Left lobe of liver (tissue), 2 donors: ENCODE measurements at places on chromosomes 5 and 9.

GRCh38 chr5:88507261-88507660, 238.6 kb upstream of the TMEM161B start:
- DNase-seq: no peak

- no peak for DNase-seq
Measured at GRCh38 chr9:37033682-37034304, at the start of gene PAX5. Gene PAX5, minus strand, starts transcription at chr9:37034268. Its CDS starts 237 bp downstream, at chr9:37034031.

- no peak for DNase-seq
Measured at GRCh38 chr5:65892801-65893200, 33.6 kb upstream of the ERBIN start.

DNA sequence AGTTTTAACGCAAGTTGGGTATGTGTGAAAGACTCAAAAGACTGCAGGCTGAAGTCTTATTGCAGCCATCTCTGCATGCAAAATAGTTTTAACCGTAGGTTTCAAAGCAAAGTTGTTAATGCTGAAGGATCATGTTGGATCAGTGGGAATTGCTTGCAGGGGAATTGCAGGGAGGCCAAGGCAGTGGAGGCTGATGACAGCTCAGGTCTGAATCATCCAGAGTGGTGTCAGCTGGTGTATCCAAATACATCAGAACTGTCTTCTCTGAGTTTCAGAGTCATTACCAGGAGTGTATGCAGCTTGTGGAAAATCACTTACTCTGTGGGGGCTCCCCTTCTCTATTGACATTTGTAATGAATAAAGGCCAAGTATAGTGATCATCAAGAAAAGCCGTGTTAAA, 435.7 kb downstream of the SH3GL2 start:
- no peak for DNase-seq

GRCh38 chr5:176450077-176450476, 1.9 kb downstream of the FAF2 start:
- no peak for DNase-seq

DNA sequence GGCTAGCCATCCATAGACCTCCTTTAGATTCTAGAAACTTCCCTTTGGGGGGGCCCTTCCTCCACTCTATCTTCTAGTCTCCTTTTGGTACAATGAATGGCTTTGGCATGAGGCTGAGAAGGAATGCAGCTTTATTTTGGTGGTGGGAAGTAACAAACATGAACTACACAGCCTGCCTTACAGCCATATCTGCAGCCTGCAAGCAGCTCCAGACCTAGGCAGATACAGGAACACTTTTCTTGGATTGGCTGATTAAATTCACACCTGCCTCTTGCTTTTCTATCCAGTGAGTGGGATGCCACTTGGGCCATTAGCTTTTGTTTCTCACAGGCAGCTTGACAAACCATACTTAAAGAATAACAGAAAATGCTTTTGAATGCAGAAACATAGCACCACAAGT, 28.2 kb downstream of the NR6A1 start:
- no peak for DNase-seq

DNA sequence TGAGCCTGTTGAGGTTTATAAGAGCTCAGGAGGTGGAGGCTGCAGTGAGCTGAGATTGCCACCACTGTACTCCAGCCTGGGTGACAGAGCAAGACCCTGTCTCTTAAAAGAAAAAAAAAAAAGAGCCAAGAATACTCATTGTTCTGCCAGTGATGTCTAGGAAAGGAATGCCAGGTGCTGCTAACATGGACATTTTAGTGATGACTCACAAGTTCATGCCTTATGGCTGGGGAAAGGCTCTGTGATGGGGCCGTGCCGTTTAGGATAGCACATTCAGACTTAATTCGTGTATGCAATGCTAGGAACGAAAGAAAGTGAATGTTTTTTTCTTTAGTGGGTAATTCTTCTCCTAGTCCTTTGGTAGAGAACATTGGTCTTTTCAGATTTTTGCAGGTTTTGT, 134.2 kb downstream of the ARHGAP26 start:
- no peak for DNase-seq

- DNase-seq: no peak
Measured at GRCh38 chr5:1192971-1193590, 8.3 kb upstream of the SLC6A19 start.

- no peak for DNase-seq
Measured at GRCh38 chr5:55856516-55857246, 5.5 kb downstream of the IL31RA start.

- no peak for DNase-seq
Measured at GRCh38 chr9:119934497-119934896, 565.3 kb upstream of the BRINP1 start.

GRCh38 chr5:172479034-172479783, 24.9 kb upstream of the SH3PXD2B start:
- peak; percentile 81 for DNase-seq

GRCh38 chr9:16823906-16824305, 46.6 kb downstream of the BNC2 start:
- no peak for DNase-seq
